ENCODE measurements at places on chromosomes 13 and 19. TPM values are rescaled to one million over a fixed set of nuclear protein-coding genes. Genes with fewer than 3 reads are reported as not detected.

The ZNF571 gene
- total RNA-seq, result 2.9 TPM

The HRC gene
- not detected for total RNA-seq

The RFXAP gene
- total RNA-seq, result 15.3 TPM

The CFAP97D2 gene
- not detected for total RNA-seq

The LIM2 gene
- total RNA-seq, result not detected

The KLK1 gene
- 2.2 TPM for total RNA-seq

The UGGT2 gene
- not detected for total RNA-seq

The NPHS1 gene
- not detected for total RNA-seq

Data from activated CD4-positive, alpha-beta memory T cell treated with anti-CD3 and anti-CD28 coated beads, Interleukin-2, amount 10 ng/mL, durations not matched to agents 7 days and 5 days (primary cell).